NCI-H1105 (cell line): ENCODE measurements at places on chromosomes 3 and 15.

- DNase-seq, result no peak
Measured at GRCh38 chr15:68407141-68407885, 24.6 kb downstream of the ITGA11 start.

DNA sequence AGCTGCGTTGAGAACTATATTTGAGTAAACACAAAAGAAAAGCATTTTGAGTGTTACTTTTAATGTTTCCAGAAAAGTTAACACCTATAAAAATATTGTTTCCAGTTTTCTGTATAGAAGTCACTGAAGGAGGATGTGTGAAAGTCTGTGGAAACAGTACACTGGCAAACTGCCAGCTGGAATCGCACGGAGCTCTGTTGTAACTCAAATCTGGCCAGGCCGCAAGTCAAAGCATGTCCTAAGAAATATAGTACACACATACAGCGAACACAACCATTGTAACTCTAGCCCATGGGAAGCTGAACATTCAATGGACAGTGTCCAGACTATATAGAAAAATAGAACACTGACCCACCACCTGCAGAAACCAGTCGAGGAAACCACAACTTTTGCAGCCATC lies 657.2 kb downstream of the FHIT start:
- DNase-seq, result no peak

- DNase-seq, result no peak
Measured at GRCh38 chr3:72187131-72187530, 402.2 kb upstream of the PROK2 start.

DNA sequence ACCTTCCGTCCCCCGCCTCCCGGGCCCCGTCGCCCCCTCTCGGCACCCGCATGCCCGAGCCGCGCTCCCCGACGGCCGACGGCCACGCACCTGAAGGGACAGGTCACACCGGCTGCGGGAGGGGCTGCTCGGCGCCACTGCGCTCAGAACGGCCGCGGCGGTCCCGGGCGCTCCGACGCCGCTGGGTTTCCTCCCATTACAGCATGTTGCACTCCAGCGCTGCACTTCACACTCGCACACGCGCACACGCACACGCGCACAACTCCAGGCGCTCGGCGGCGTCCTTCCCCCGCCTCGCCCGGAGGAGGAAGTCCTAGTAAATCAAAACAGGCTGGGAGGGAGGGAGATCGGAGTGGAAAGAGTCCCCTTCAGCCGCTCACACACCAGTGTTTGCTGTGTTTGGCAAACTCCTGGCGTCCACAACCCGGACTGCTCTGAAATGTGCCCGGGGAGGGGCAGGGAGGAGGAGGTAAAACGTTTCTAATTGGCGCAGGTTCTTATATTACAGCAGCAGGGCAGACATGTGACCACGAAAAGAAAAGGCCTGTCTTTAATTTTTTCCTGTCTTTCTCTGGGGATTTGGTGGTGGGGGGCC lies 76.7 kb upstream of the VGLL4 start:
- DNase-seq, result no peak

- no peak for DNase-seq
Measured at GRCh38 chr3:181713676-181714612, 2.2 kb downstream of the SOX2 start.

- no peak for DNase-seq
Measured at GRCh38 chr15:45372041-45372995, 6.0 kb downstream of the GATM start.

DNA sequence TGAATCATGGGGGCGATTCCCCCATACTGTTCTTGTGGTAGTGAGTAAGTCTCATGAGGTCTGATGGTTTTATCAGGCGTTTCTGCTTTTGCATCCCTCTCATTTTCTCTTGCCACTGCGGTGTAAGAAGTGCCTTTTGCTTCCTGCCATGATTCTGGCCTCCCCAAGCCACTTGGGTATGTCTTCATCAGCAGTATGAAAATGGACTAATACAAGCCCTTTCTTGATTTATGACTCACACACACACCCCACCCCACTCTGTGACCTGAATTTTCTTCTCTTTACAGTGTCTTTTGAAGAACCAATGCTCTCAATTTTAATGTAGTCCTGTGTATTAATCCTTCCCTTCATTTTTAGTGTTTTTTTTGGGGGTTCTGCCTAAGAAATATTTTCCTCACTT lies 244.8 kb downstream of the PLCL2 start:
- no peak for DNase-seq

- DNase-seq, result no peak
Measured at GRCh38 chr3:187567661-187568121, 102.5 kb downstream of the SST start.
